ENCODE measurements at places on chromosomes 6 and 20.
A peak's percentile ranks its signal among the peaks of the same experiment; 100 is the strongest.

DNA sequence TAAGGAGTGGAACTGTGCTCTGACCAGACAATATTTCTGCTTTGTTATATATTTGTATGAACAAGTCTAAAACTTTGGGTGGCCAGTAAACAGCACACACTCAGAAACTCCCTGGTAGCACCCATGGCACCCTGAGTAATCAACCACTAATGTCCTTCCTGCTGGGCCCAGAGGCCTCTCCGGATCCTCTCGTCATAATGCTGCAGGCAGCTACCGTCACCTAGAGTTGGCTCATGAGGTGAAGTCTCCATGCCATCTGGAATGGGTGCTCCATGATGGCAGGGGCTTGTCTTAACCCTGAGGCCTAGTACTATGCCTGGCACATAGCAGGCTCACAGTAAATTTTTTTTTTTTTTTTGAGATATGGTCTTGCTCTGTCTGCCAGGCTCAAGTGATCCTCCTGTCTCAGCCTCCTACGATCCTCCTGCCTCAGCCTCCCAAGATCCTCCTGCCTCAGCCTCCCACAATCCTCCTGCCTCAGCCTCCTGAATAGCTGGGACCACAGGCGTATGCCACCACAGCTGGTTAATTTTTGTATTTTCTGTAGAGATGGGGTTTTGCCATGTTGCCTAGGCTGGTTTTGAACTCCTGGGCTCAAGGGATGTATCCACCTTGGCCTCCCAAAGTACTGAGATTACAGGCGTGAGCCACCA is 3.0 kb upstream of the SDCBP2 start:
- no peak for DNase-seq

DNA sequence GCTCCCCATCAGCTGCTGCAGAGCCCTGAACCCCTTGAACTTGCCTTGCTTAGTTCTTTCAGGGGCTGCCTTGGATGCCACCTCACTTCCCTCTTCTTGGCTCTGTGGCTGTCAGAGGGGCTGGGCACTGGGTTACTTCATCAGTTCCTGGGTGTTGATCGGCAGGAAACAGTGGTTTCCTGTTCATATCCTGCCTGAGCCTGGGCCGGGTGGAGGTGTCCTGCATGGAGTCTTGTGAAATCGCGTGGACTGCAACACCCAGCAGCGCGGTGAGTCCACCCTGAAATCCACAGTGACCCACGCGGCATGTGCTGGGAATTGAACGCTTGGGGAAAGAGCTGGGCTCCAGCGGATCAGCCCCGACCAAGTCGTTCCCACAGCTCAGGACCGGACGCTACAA is 97.5 kb downstream of the CDH26 start:
- DNase-seq, result no peak

DNA sequence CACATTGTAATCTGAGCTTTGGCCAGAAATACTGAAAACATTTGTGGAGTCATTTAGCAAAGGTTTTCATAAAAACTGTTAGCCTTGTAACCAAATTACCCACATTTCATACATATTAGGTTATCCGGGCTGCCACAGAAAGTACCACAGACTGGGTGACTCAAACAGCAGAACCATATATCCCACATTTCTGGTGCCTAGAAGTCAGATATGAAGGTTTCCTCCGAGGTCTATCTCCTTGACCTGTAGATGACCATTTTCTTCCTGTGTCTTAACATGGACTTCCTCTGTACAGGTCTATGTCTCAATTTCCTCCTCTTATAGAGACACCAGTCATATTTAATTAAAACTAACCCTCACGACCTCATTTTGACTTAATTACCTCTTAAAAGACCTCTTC is 49.5 kb upstream of the SMIM28 start:
- no peak for DNase-seq

DNA sequence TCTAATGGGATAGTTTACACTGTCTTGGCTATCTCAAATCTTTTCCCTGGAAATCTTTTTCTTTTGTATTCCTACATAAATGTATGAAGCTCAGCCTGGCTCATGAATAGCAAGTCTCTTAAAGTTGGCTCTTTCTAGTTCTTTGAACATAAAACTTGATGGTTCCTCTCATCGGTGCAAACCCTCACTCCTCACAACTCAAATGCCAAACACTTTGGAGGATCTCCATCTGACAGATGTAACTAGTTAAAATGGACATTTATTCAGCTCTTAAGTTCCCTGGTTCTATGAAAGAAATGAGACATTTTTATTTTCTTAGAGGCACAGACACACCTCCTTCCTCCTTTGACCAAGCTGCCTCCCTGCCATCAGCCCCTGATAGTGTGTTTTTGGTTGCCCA is 43.6 kb upstream of the IL17A start:
- no peak for DNase-seq

DNA sequence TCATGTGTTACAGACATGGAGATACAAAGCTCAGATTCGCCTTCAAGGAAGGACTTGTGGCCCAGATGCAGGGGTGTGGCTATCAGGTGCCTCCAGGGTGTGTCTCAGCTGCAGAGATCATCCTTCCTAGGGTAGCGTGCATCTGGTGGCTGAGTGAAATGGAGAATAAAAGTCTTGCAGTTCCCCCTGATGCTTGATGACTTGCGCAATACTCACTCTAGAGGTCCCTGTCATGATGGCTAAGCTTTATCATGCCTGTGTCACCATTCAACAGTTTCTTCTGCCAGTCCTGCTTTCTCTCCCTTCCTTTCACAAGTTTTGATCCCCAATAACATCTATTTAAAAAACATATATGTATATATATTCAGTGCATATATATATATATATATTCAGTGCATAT is 228.1 kb downstream of the PAX1 start:
- no peak for DNase-seq

DNA sequence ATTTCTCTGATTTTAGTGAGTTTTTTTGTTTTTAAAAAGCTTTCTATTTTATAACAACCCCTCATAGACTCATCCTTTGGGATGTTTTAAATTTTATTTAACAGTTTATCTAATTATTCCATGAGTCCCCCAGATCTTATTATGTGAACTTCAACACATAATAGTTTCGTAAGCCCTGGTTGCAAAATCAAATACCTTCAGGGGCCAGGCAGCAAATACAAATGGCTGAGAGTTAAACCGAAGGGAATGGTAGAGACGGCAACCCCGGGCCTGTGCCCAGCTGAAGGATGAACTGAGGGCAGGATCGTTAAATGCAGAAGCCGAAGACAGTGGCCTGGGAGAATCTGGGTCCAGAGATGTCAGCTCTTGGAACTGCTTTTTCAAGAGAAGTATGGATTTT is 88.4 kb downstream of the RTN4IP1 start:
- no peak for DNase-seq

DNA sequence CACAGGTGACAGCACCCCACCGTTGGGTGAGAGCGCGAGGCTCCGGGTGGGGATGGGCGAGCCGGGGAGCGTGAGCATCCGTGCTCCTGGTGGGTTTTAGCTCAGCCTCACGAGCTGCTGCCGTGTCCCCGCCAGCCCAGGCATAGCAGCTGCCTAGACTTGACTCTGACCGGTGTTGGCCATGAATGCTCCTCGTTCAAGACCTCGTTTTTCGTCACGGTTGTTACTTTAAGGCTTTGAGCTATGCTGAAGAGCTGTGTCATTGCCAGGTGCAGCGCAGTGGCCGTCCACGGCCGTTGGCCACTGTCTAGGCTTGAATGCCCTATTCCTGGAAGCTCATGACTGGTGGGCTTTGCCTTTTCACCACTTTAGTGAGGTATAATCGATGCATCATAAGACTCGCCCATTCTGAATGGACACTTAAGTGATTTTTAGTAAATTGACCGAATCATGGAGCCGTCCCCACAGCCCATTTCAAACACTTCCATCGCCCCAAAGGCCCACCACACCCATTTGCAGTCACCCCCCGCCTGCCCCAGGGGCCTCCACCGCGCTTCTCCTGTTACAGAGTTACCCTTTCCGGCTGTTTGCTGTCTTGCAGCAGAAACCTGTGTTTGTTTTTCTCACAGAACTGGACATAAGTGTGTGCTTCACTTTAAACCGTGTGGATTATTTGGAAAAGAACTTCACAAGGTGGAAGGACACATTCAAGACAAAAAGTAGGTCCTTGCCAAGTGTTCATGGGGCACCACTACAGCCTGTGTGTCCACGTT is 21.4 kb upstream of the ADRM1 start:
- no peak for DNase-seq

DNA sequence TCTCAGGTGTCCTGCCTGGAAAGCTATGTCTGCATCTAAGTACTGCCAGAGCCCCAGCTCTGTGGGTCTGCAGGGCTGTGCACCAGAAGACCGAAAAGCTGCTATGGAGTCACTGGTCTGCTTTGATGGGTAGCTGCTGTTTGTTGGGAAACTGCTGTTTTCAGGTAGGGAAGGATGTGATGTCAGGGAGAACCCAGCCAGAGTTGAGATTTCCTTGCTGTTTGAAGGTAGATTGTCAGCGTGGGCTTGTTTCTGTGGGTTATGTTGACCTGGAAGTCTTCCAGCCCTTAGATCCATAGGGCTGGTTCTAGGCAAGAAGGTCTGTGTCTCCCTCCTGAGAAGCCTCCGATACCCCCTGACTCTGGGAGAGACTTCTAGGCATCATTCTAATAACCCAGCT is 12.2 kb upstream of the SHLD1 start:
- DNase-seq, result no peak

GRCh38 chr20:7505152-7505834 is 435.0 kb downstream of the HAO1 start:
- no peak for DNase-seq

GRCh38 chr20:2741881-2742280 is 49.3 kb downstream of the EBF4 start:
- no peak for DNase-seq

DNA sequence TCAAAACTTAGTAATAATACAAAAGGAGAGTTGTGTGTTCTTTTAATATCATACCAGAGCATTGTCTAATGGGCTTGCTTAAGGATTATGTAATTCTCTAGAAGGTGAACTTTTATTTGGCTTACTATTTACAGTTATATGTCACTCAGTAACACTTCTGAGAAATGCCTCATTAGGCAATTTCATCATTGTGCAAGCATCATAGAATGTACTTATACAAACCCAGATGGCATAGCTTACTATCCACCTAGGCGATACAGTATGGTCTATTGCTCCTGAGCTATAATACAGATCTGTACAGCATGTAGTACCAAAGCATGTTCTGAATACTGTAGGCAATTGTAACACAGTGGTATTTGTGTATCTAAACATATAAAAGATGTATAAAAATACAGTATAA is 340.1 kb downstream of the PHF3 start:
- no peak for DNase-seq

DNA sequence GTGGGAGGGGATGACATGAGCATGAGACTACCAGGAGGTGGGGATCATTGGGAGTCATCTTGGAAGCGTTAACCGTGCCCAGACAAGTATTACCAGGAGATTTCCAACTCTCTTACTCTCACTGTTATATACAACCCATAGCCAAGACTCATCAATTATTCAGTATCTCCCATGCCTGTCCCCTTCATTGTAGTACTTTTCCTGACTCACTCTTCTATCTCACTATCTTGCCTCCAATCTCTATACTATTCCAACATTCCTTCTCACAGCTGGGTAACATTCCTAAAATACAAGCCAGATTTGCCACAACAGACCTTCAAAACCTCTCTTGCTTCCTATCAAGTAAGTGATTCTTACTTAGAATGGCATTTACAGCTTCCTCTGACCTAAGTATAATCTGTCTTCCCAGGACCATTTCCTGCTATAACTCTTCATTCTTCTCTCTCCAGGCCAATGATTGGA is 226.3 kb upstream of the SMLR1 start:
- no peak for DNase-seq

DNA sequence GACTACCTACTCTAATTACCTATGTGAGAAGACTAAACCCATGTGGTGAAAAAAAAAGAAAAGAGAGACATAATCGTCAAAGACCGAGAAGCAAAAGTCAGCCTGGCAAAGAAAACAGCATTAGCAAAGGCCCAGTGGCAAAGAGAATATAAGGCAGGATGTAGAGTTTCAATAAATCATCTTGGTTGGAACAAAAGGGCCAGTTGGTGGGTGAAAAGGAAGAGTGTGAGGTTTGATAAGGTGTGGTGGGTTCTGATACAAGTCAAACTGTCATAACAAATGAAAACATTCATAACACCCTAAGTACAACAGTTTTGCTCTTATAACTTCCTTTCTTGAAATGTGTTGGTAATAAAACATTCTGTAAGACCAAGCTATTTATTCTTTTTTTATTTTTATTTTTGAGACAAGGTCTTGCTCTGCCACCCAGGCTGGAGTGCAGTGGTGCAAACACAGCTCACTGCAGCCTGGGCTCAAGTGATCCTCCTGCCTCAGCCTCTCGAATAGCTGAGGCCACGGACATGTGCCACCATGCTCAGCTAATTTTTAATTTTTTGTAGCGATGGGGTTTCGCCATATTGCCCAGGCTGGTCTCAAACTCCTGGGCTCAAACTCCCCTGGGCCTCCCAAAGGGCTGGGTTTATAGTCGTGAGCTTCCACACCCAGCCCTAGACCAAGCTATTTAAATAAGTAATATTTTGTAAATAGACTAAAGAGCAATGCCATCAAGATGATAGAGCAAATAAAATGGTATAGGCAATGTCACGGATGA is 18.9 kb upstream of the GTF3C6 start:
- no peak for DNase-seq

- DNase-seq, result no peak
Measured at GRCh38 chr6:113481458-113481857, 375.7 kb upstream of the MARCKS start.

DNA sequence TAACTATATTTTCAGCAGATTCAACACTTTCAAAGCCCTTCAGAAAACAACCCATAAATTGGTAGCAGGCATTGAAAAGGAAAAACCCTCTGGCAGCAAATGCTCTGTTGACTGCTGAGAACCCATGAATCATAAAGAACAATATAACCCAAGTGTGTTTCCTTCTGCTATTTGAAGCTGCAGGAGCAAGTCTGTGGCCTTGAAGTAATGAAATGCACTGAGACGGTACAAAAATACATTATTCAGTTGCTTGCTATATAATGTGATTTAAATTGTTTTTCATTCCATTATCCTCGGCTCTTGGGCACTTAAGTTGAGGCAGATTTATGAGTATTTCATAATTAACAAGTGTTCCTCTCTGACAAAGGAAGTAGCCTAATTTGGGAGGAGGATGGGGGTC is 40.6 kb upstream of the SAMD5 start:
- DNase-seq, result peak; percentile 65

DNA sequence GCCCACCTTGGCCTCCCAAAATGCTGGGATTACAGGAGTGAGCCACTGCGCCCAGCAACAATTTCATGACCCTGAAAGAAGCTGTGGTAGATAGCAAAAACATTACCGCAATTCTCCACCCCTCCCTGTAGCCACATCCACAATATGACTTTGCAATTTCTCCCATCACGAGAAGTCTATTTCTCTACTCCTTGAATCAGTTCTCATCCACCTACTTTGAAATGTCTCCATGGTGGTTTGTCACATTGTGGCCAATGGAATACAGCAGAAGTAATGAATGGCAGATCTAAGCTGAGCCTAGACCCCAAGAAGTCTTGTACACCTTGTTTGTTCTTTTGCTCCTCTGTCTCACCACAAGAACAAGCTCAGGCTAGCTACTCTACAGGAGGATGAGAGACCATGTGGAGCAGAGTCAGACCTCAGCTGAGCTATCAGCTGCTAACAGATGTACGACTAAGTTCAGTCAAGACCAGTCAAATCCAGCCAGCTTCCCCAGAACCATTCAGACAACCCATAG is 6.3 kb downstream of the OXT start:
- no peak for DNase-seq

GRCh38 chr6:169371344-169372127 is 117.9 kb upstream of the THBS2 start:
- peak; percentile 24 for DNase-seq

GRCh38 chr6:37287519-37288157 is 29.7 kb upstream of the TMEM217 start:
- DNase-seq, result no peak

GRCh38 chr20:50136822-50137599 is 16.5 kb downstream of the PEDS1 start:
- DNase-seq, result no peak

GRCh38 chr6:135811644-135812526 is 39.6 kb upstream of the PDE7B start:
- no peak for DNase-seq
